NCI-H69 (cell line): ENCODE measurements at places on chromosomes 13 and 19.

DNA sequence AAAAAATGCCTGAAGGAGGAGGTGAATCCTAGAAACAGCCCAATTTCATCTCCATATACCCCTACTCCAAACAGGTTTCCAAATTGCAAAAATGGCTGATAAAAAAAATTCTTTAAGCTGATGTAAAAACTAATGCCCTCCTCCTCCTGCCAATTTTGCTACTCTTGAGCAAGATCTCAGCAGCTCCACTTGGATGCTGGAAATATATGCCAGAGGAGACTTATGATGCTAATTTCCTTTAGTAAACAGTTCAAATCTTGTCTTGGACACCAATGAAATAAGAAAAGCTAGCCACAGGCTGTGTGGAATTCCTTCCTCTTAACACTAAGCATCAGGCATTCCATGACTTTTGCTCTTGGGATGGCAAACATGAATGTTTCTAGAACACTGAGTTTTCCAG lies 67.5 kb downstream of the INSR start:
- no peak for DNase-seq

DNA sequence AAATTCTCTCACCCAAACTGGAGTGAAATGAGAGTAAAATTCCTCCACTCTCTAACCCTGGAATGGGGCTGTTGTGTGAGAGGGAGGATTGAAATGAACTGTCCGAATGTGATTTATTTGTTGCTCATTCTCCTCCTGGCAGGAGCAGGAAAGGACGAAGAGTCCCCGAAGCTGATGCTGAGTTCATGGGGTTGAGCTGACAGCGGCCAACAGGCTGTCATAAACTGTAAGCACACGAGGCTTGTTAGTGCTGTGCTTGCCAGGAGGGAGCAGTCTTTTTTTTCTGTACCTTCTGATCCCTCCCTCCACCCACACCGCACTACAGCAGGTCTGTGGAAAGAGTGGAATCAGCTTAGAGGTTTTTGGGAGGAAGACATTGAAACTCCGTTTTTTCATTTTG lies 33.1 kb upstream of the ZNF331 start:
- DNase-seq: peak; percentile 19

GRCh38 chr19:15669891-15670290 lies 3.0 kb upstream of the CYP4F12 start:
- no peak for DNase-seq

DNA sequence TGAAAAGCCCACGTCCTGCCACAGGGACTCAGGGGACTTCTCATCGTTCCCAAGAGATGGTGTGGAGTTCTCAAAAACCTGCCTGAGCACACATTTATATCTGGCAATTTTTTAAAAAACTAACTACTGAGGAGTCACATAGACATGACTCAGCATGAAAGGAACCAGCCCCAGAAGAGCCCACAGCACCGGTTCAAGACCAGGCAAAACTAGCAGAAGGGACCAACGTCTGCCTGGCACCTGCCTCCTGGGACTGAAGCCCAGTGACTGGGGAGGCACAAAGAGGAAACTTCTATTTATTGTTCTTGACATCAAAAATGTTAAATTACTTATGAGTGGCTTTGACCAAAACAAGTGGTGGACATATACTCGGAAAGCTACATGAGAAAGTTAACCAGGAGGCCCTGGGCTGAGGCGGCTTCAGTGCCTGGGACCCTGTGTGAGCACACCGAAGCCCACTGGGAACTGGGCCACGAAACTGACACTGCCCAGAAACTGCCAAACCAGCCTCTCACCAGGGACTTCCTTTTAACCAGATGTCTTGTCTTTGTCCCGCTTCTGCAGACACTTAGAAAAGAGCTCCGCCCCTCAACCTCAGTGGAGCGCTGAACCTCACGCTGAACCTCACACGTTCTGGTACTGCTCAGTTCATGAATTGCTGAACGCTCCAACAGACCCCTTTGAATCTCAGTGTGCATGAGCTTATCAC lies 25.7 kb downstream of the C13orf46 start:
- no peak for DNase-seq

GRCh38 chr19:40433391-40434216 lies 7.8 kb upstream of the SERTAD1 start:
- DNase-seq: peak; percentile 93

- no peak for DNase-seq
Observed at GRCh38 chr19:33329736-33330135, 27.4 kb upstream of the CEBPA start.

- no peak for DNase-seq
Observed at GRCh38 chr19:21028969-21029268, 8.5 kb downstream of the ZNF430 start.

GRCh38 chr19:11924886-11925650 lies at the start of gene ZNF700:
Gene ZNF700 (plus strand): TSS chr19:11925107. CDS start chr19:11925211, 104 bp downstream.
- peak; percentile 97 for DNase-seq

- no peak for DNase-seq
Observed at GRCh38 chr13:51524312-51524711, 60.0 kb upstream of the WDFY2 start.

- DNase-seq: peak; percentile 38
Observed at GRCh38 chr13:44317752-44318151, 55.9 kb upstream of the SERP2 start.

DNA sequence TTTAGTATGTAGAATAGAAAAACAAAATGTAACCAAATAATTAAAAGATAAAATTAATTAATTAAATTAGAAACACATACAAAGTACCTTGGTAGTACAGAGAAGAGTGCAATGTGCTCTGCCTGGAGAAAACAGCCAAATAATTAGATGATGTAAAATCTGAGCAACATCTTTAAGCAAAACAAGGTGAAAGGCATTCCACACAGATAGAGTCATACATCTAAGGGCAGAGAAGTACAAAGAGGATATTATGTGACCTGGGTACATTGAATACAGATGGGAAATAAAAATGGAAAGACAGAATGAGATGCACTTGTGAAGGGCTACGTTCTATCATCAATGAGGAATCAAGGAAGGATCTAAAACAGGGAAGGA lies 25.2 kb upstream of the FNDC3A start:
- DNase-seq: no peak

GRCh38 chr19:6078068-6078467 lies 32.2 kb downstream of the RFX2 start:
- no peak for DNase-seq

- DNase-seq: no peak
Observed at GRCh38 chr13:84265257-84265764, 383.0 kb upstream of the SLITRK1 start.

DNA sequence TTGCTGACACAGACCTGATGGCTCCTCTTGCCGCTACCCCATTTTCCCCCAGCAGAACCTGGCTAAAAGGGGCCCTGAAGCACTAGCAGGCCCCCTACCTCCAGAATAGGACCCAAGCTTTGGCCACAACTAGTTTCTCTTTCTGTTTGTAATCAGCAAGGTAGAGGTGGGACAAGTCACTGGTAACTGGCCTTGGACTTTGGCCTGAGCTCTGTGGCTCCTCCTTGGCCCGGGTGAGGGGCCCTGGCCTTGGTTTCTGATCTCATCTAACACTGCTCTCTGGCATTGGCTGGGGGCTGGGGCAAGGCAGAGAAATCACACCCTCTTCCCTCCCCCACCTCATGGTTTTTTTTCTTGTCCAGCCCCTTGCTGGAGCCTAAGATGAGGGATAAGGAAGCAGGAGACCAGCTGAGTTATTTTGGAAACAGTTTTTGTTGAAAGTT lies 2.1 kb downstream of the CALM3 start:
- no peak for DNase-seq

- DNase-seq: peak; percentile 73
Observed at GRCh38 chr13:92355213-92355612, 871.4 kb upstream of the GPC6 start.

DNA sequence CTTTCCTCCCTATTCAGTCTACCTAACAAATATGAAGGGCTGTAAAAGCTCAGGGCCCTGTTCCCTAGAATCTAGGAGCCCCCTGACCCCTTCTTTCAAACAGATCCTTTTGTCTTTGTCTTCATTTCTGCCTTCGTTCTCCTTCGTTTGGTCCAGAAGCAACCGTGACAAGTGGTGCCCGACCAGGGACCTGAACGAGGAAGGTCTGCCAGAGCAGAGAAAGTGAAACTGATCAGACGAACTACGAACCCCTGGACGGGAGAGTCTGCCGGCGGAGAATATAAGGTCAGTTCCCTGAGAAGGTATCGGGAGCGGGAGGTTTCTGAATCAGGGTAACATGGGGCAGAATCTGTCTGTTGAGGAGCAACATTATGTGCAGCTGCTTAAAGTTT lies 751 bp downstream of the ERVK3-1 start:
- DNase-seq: no peak

DNA sequence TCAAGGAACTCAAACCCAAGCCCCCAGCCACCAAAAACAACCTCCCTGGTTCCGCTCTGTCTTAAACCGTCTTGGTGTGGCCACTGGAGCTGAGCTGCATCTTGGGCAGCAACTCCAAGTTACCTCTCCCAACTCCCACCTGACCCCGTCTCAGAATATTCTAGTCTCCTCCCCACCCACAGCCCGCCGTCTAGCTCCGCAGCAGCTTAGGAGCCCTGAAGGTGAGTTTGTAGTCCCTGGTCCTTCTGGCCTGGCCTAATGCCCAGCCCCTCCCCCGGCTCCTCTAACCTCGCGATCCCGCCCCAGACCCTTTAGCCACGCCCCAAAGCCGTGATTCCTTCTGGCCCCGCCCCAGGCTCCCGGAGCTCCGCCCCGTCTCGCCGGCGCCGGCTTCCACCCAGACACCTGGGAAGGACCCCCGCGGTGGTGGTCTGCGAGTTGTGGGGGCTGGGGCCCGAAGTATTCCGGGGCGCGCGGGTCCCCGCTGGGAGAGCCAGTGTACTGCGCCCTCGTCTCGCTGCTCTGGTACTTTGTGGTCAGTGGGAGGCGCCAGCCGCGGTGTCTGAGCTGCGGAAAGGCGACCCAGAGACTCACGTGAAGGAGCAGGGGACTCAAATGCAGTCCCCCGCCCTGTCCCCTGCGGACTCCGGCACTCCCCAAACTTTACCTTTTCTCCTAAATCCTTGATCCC lies 2.5 kb upstream of the LHB start:
- peak; percentile 85 for DNase-seq
